T-helper 17 cell (primary cell): ENCODE measurements at places on chromosomes 6 and 20. TPM values are rescaled to one million over a fixed set of nuclear protein-coding genes. Genes with fewer than 3 reads are reported as not detected.

GRCh38 chr20:57429580-57430200 is 38.5 kb downstream of the RBM38 start:
- no peaks in the 10 kb centered on the region for H3K36me3 ChIP-seq
- peaks cover 55% of the 10 kb centered on the region for H3K4me1 ChIP-seq
- H3K4me3 ChIP-seq: no peak overlapping the region
- no peak overlapping the region for H3K27ac ChIP-seq
- no peaks in the 10 kb centered on the region for H3K27me3 ChIP-seq

GRCh38 chr6:36129941-36130666 is at the start of gene MAPK13:
Gene MAPK13 (plus strand): TSS chr6:36130513. CDS start chr6:36130583, 70 bp downstream.
- peak within 1 kb of the TSS; percentile 88 for H3K27ac ChIP-seq
- H3K4me1 ChIP-seq: peaks cover 42% of the 10 kb centered on the region
- DNase-seq: peak; percentile 43
- peaks cover 7% of the 10 kb centered on the region for H3K36me3 ChIP-seq

- no peaks in the 10 kb centered on the region for H3K4me1 ChIP-seq
- no peaks in the 10 kb centered on the region for H3K36me3 ChIP-seq
- no peak overlapping the region for H3K4me3 ChIP-seq
- H3K27me3 ChIP-seq: no peaks in the 10 kb centered on the region
- DNase-seq: no peak
Observed at GRCh38 chr6:22737331-22737730, 168.0 kb downstream of the HDGFL1 start.

DNA sequence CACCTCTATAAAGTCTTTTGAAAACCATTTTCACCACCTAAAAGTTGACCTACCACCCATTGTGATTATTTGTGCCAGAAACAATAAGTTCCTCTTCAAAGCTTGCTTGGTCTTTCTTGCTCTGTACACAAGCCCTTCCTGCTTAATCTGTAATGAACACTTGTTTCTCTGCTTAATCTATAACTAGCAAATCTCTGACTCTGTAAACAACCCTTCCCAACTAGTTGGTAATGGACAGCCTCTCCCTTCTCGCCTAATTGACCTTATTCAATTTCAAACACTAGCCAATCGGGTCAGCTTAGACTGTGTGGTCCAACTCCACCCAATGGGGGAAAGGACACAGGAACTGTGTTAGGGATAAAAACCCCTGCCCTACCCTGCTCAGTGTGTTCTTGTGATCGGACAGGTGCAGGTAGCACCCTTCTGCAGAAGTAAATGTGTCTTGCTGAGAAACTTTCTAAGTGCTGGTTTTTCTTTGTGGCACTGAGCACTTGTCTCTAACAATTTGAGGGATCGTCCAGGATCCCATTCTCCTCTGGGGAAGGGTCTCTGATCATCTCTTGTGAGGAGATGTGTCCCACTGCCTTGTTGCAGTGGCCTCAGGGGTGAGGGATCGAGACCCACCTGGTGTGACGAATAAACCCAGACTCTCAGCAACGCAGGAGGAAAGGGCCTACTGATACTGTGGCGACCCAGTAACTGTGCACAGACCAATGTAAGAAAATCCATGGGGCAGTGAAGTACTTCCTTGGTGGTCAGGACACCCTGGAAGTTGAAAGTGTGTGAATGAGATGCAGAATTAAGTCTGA is 23.5 kb downstream of the CHD6 start:
- H3K36me3 ChIP-seq: no peaks in the 10 kb centered on the region
- peaks cover 7% of the 10 kb centered on the region for H3K4me1 ChIP-seq
- H3K27me3 ChIP-seq: no peaks in the 10 kb centered on the region
- no peak overlapping the region for H3K4me3 ChIP-seq
- no peak overlapping the region for H3K27ac ChIP-seq

- H3K4me3 ChIP-seq: no peak overlapping the region
- H3K27ac ChIP-seq: no peak overlapping the region
- DNase-seq: no peak
Observed at GRCh38 chr6:119090256-119090655, 11.8 kb upstream of the FAM184A start.

GRCh38 chr6:13194852-13195251 is 133.5 kb downstream of the TBC1D7 start:
- H3K4me3 ChIP-seq: no peak overlapping the region
- H3K27ac ChIP-seq: no peak overlapping the region
- no peak for DNase-seq
- H3K4me1 ChIP-seq: peaks cover 6% of the 10 kb centered on the region
- H3K36me3 ChIP-seq: peaks cover 2% of the 10 kb centered on the region

GRCh38 chr6:315921-316752 is 23.9 kb downstream of the DUSP22 start:
- peaks cover 20% of the 10 kb centered on the region for H3K4me1 ChIP-seq
- H3K36me3 ChIP-seq: no peaks in the 10 kb centered on the region
- H3K4me3 ChIP-seq: no peak overlapping the region
- no peak overlapping the region for H3K27ac ChIP-seq
- H3K27me3 ChIP-seq: no peaks in the 10 kb centered on the region

GRCh38 chr6:5278047-5278446 is 16.7 kb downstream of the FARS2 start:
- no peak overlapping the region for H3K27ac ChIP-seq
- no peak for DNase-seq
- H3K36me3 ChIP-seq: no peaks in the 10 kb centered on the region
- H3K4me3 ChIP-seq: no peak overlapping the region
- H3K4me1 ChIP-seq: peaks cover 40% of the 10 kb centered on the region

DNA sequence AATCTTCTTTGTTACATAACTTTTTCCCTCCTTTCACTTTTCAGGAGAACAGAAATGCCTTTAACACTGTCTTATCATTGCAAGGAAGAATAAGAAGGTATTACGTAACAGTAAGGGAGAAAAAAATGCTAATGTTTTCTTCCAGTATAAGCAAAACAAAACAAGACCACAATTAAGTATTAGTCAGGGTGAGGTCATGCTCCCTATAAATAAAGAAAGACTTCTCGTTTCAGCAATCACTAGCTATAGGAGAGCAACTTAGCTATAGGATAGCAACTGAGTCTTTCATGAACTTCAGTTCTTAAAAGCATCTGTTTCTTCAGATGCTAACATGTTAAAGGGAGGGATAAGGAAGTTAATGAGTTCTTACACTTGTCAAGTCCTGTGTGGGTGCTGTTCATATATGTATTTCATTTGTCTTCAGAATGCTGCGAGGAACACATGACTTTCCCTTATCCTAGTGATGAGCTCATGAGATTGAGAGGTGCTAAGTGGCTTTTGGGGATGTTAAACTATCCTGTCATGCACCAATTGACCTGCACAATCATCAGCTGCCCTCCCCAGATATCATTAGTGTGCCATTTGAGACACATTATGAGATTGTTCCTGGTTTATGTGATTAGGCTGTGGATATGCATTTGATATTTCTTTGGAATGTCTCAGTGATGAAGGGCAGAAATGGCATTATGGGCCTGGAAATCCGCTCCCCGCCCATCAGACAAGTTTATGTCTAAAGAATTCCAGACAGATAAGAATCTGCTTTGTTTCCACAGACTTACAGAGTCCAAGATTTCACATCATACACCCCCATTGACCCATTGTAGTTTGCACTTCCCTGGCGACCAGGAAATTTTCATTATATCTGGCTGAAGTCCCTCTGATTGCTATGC is 37.5 kb downstream of the LAMA4 start:
- H3K4me1 ChIP-seq: no peaks in the 10 kb centered on the region
- peaks cover 34% of the 10 kb centered on the region for H3K27me3 ChIP-seq
- H3K27ac ChIP-seq: no peak overlapping the region
- H3K4me3 ChIP-seq: no peak overlapping the region
- H3K36me3 ChIP-seq: no peaks in the 10 kb centered on the region
- no peak for DNase-seq

- no peak overlapping the region for H3K27ac ChIP-seq
- DNase-seq: no peak
- peaks cover 72% of the 10 kb centered on the region for H3K27me3 ChIP-seq
- H3K4me1 ChIP-seq: peaks cover 9% of the 10 kb centered on the region
- peak overlapping the region; percentile 49 for H3K4me3 ChIP-seq
Observed at GRCh38 chr20:58228103-58228483, 360 bp downstream of the ANKRD60 start.

DNA sequence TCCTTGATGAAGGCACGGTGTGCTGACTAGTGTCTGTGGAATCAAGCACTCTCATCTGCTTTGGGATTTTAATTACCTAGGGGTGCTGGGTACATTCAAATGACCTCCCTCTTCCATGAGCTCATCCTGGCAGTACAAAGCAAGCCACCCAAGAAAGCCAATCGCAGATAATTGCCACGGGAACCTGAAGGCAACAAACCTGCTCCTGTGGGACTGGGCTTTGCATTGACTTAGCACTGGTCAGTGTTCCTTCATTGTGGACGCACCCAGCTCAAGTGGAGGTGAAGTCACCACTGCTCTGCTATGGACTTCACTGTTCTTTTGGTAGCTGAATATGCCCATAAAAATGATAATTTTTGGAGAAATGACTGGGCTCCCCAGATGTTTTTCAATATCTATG is 261.6 kb upstream of the FERMT1 start:
- DNase-seq: no peak
- no peak overlapping the region for H3K4me3 ChIP-seq
- no peaks in the 10 kb centered on the region for H3K36me3 ChIP-seq
- H3K27ac ChIP-seq: no peak overlapping the region
- no peaks in the 10 kb centered on the region for H3K27me3 ChIP-seq

GRCh38 chr6:4714961-4715501 is 61.2 kb upstream of the CDYL start:
- peaks cover 5% of the 10 kb centered on the region for H3K4me1 ChIP-seq
- peaks cover 16% of the 10 kb centered on the region for H3K27me3 ChIP-seq
- H3K27ac ChIP-seq: no peak overlapping the region

DNA sequence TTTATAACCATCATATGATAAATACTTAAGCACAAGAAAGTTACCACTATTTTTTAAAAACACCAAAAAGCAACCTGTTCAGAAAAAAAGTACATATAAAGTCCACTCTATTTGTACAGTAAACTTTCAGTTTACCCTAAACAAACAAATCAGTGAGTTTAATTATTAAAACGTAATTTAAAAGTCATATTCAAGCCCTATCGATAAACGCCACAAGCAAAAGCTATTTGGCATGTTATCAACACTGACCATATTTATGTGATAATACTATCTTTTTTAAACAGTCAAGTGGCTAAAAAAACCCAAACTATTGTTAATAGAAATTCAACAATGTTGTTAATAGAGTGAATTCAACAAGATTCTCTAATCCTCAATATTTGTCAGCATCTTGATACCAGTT is 1.9 kb downstream of the KATNA1 start:
- no peaks in the 10 kb centered on the region for H3K27me3 ChIP-seq
- H3K4me1 ChIP-seq: peaks cover 28% of the 10 kb centered on the region
- H3K4me3 ChIP-seq: no peak overlapping the region
- no peak for DNase-seq
- peak overlapping the region; percentile 92 for H3K27ac ChIP-seq

DNA sequence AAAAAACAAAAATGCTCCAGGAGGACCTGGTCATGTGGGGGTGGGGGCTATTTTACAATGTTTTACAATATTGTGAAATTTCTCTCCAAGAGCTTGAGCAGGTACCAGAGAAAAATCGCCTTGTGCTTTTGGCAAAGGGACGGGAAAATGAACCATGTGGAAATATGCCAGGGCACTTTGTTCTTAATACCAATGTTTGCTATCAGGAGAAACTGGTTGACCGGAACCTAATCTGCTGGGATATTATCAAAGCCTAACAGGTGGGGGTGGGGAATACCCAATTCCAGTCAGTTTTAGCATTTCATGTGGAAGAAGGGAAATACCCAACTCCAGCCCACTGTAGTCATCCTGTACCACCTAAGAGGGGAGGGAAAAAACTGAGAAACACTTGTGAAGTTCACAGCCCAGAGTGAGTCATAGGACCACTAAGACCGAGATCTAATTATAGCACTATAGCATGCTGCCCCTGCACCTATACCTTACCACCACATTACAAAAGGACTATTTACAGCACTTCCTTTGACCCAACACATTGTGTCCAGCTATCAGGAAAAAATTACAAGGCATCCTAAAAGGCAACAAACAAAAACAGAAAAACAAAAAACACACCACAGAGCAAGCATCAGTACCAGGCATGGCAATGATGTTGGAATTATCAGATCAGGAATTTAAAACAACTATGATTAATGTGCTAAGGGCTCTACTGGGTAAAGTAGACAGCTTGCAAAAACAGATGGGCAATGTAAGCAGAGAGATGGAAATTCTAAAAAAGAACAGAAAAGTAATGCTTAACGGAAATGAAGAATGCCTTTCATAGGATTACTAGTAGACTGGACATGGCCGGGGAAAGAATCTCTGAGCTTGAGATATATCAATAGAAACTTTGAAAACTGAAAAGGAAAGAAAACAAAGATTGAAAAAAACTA is 84.1 kb upstream of the POPDC3 start:
- DNase-seq: no peak
- peaks cover 5% of the 10 kb centered on the region for H3K36me3 ChIP-seq
- H3K27me3 ChIP-seq: peaks cover 27% of the 10 kb centered on the region
- H3K4me1 ChIP-seq: no peaks in the 10 kb centered on the region
- H3K4me3 ChIP-seq: no peak overlapping the region

- no peaks in the 10 kb centered on the region for H3K36me3 ChIP-seq
- peak overlapping the region; percentile 90 for H3K27ac ChIP-seq
- no peak for DNase-seq
- peak overlapping the region; percentile 28 for H3K4me3 ChIP-seq
- H3K4me1 ChIP-seq: peaks cover 29% of the 10 kb centered on the region
- no peaks in the 10 kb centered on the region for H3K27me3 ChIP-seq
Observed at GRCh38 chr20:57627339-57627738, 7.1 kb upstream of the ZBP1 start.

- no peaks in the 10 kb centered on the region for H3K27me3 ChIP-seq
- no peaks in the 10 kb centered on the region for H3K36me3 ChIP-seq
- H3K4me1 ChIP-seq: peaks cover 10% of the 10 kb centered on the region
- no peak for DNase-seq
- peak overlapping the region; percentile 14 for H3K27ac ChIP-seq
- peak overlapping the region; percentile 31 for H3K4me3 ChIP-seq
Observed at GRCh38 chr6:137290601-137291261, 71.5 kb upstream of the IFNGR1 start.

DNA sequence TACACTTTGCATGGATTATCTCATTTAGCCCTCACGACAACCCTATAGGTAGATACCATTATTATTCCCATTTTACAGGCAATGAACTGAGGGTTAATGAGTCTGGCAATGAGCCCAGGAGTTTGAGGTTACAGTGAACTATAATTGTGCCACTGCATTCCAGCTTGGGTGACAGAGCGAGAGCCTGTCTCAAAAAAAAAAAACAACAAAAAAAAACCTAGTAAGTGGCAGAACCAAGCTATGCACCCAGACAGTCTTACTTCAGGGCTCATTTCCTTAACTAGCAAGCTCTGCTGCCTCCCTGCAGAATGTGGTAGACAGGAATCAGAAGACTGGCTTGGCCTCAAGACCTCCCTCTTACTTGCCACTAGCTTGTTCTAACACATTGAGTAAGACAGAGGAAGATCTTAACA is 71.9 kb upstream of the RREB1 start:
- peaks cover 2% of the 10 kb centered on the region for H3K4me1 ChIP-seq
- no peak overlapping the region for H3K4me3 ChIP-seq
- peaks cover 19% of the 10 kb centered on the region for H3K27me3 ChIP-seq
- H3K27ac ChIP-seq: no peak overlapping the region
- no peaks in the 10 kb centered on the region for H3K36me3 ChIP-seq

- H3K27ac ChIP-seq: no peak overlapping the region
- peaks cover 2% of the 10 kb centered on the region for H3K36me3 ChIP-seq
- H3K4me1 ChIP-seq: peaks cover 5% of the 10 kb centered on the region
- peaks cover 93% of the 10 kb centered on the region for H3K27me3 ChIP-seq
Observed at GRCh38 chr20:62999580-62999979, 7.2 kb downstream of the BHLHE23 start.

The HLA-DMA gene
- total RNA-seq: 20.9 TPM

The GSTA3 gene
- total RNA-seq: not detected

The PLA2G7 gene
- 0.20 TPM for total RNA-seq

The CLIC5 gene
- total RNA-seq: 7.2 TPM

The C20orf144 gene
- 0.13 TPM for total RNA-seq

The C2 gene
- total RNA-seq: 2.1 TPM

The TMC2 gene
- not detected for total RNA-seq

The OXT gene
- 0.62 TPM for total RNA-seq

The ZNF311 gene
- total RNA-seq: 0.10 TPM
